ENCODE measurements at places on chromosomes 6 and 20. TPM values are rescaled to one million over a fixed set of nuclear protein-coding genes. Genes with fewer than 3 reads are reported as not detected.

The SEMG1 gene
- not detected for total RNA-seq

GRCh38 chr20:35515949-35516645 lies 13.4 kb downstream of the C20orf173 start:
- no peaks in the 10 kb centered on the region for H3K27me3 ChIP-seq
- H3K4me3 ChIP-seq = no peak overlapping the region
- peak; percentile 72 for DNase-seq
- no peaks in the 10 kb centered on the region for H3K36me3 ChIP-seq
- H3K27ac ChIP-seq = no peak overlapping the region
- H3K4me1 ChIP-seq = peaks cover 10% of the 10 kb centered on the region

The TBX18 gene
- 0.77 TPM for total RNA-seq

GRCh38 chr6:169575365-169575764 lies 126.5 kb downstream of the WDR27 start:
- no peak overlapping the region for H3K4me3 ChIP-seq
- no peaks in the 10 kb centered on the region for H3K4me1 ChIP-seq
- no peaks in the 10 kb centered on the region for H3K36me3 ChIP-seq

DNA sequence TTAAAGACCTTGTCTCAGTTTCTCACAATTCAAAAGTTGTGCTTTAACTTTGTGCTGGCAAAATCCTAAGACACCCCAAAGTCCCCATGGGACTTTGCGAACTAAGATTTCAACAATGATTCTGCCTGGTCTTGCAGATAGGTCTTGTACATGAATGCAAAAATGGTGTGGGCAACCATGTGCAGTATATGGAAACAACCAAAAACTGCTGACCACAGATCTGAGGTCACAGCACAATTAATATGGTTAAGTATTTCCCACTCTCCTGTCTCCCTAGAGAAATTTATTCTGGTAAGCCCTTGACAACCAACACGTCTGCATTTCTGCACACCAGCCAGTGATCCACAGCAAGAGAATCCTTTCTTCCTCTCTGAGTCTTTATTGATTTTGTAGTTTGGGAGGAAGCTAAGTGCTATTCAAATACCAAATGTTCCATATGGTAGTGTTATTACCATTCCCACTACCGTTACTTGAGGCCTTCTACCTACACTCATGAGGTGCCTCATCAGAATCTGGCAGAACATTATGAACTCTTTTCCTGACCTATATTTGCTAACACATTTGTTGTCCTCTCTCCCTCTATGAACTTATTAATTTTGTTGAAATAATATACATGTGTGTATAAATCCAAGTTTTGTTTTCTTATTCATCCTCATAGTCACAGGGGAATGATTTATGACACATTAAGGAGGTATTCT lies 178.7 kb downstream of the ATXN1 start:
- H3K36me3 ChIP-seq = no peaks in the 10 kb centered on the region
- no peak overlapping the region for H3K27ac ChIP-seq
- no peak for DNase-seq
- no peaks in the 10 kb centered on the region for H3K4me1 ChIP-seq
